GM13977 (cell line): ENCODE measurements at places on chromosomes 5 and 9.

DNA sequence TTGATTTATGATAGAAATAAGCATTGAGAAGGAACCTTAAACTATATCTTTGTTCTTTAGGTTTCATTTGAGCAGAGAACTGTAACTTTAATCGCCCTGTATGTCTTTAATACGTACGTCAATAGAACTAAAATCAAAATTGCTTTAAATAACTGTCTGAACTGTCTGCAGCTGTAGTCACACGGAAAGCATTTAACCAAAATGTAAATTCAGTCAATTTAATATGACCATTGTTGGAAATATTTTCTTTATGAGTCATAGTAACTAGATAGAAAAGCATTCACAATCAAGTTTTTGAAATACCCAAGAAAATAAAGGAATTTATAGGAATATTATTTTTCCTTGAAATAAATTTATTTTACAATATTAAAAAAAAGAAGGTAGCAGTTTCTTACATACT, 157.1 kb upstream of the CDH6 start:
- DNase-seq = no peak

- no peak for DNase-seq
Measured at GRCh38 chr9:68969538-68969937, 44.4 kb downstream of the PRKACG start.

GRCh38 chr9:99140685-99141314, 35.9 kb downstream of the TGFBR1 start:
- peak; percentile 37 for DNase-seq

- no peak for DNase-seq
Measured at GRCh38 chr5:81397176-81397575, 3.2 kb upstream of the ACOT12 start.

DNA sequence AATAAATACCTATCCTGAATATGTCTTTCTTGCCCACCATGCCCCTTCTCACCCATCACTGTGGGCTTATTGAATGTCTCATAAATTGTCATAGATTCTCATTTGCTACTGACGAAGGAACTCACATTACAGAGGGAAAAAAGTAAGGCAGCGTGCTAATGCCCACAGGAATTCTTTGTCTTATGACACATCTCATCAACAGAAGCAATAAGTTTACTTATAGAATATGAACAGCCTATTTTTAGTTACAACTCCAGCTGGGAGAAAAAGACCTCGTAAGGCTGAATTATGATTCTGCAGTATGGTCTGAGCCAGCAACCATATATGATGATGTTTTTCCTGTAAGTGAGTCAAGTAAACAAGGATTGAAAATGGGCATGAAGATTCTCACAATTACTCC, 22.4 kb upstream of the ATG10 start:
- no peak for DNase-seq

DNA sequence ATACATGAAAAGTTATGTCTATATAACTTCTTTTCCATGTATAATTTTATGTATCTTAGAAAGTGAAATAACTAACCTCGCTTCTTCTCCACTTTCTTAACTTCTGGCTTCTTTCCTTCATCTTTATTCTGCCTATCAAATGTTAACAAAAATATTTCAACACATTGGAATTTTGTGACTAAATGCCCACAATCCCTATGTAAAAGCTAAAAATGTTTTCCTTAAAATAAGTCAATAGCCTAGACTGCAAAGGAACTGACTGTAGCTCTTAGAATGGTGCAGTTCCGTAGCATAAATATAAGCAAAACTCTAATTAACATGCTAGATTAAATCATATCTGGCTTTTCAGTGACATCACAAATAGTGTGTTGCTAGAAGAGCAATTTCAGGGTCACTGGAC, 40.9 kb downstream of the PSIP1 start:
- no peak for DNase-seq

DNA sequence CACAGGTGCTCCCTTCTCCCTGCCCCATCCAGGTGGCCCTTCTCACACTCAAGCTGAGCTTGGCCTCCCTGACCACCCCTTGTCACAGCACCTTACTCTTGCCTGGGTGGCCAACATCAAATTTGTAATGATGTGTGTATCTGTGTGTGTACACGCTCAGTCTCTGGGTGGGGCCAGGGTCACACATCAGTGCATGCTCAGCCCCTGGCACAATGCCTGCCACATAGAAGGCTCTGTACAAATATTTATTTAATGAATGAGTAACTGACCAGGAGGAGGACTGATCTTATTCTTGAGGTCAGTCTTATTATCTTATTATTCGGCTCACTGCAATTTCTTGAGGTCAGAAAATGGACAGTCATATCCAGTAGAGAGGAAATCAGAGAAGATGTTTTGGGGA, 41.3 kb upstream of the HAND1 start:
- DNase-seq = no peak

DNA sequence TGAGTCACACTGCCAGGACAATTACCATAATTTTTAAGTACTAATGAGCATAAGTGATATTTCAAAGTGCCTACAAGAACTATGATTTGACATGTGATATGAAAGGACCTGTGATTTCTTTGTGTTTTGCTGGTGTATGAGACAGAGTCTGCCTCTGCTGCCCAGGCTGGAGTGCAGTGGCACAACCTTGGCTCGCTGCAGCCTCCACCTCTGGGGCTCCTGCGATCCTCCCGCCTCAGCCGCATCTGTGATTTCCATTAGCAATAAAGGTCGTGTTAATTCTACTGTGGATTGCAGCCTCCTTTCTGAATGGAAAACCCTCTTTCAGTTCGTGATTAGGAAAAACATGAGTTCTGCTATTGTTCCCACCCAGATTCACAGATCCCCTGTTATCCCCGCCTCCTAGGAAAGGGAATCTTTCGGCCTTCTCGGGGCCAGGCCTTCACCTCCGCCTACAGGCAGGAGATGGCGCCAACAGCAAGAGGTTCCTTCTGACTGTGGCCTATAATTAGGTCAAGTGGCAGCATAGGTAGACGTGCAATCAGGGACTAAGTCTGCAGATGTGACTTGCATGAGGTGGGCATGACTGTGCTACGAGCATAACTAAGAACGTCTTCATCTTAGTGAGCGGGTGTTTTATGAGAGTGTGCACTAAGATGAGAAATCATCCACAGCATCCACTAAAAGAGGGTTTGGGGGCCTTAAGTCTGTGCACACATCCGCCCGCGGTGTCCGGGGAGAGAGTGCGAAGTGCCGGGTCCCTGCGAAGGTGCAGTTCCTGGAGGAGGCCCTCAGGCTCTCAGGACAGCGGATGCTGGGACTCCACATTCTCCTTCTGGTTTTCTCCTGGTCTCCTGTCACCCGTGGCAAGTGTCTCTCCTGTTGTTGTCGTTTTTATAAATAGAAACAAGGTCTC, 23.1 kb downstream of the TRIM7 start:
- DNase-seq = peak; percentile 77

GRCh38 chr5:126869005-126869451, 92.1 kb downstream of the LMNB1 start:
- peak; percentile 40 for DNase-seq

DNA sequence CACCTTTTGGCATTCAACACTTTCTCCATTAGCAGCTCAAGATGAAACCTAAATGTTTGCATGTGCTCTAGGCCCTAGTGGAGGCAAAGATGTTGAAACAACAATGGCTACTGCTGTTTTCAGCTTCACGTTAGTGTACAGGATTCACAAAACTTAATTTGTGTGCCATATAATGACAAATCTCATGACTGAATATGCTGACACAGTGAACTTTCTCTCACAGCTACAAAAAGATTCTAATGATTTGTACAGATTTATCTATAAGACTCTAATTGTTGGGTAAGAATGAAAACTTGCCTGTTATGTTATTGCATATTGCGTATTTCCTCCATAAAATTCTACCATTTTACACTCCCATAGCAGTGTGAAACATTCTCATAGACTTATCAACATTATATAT, 97.5 kb downstream of the CETN3 start:
- no peak for DNase-seq

DNA sequence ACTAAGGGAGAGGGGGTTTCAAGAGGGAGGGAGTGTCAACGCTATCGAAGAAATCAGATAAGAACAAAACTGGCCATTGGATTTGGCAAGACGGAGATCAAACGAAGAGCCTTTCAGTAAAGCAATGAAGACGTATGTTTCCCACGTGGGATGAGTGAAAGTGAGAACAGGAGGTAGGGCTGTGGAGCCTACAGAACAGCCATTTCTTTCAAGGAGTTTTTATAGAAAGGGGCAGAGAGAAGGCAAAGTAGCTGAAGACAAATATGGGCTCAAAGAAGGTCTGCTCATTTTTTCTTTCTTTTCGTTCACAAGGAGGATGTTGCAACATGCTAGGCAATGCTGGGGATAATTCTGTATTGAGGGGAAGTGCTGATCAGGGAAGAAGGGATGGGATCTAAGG, 98.3 kb downstream of the SUSD1 start:
- DNase-seq = peak; percentile 36

DNA sequence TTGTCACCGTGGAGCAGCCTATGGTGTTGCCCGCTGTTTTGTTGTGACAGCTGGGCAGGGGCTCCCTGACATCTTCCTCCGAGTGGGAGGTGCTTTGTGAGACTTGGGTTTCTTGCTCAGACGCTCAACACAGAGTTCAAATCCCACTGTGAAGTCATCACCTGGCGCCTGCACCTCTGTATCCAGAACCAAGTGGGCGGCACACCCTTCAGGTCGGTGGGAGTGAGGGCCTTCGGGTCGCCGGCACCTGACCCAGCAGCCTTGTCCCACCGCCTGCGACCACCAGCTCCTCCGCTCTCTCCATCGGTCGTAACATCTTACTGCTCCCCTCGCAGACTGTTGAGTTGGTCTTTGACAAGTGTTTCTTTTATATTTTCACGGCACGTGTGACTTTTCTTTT, 37.6 kb upstream of the EXOC3 start:
- no peak for DNase-seq

- DNase-seq = no peak
Measured at GRCh38 chr9:137267933-137268355, 9.6 kb upstream of the TOR4A start.

DNA sequence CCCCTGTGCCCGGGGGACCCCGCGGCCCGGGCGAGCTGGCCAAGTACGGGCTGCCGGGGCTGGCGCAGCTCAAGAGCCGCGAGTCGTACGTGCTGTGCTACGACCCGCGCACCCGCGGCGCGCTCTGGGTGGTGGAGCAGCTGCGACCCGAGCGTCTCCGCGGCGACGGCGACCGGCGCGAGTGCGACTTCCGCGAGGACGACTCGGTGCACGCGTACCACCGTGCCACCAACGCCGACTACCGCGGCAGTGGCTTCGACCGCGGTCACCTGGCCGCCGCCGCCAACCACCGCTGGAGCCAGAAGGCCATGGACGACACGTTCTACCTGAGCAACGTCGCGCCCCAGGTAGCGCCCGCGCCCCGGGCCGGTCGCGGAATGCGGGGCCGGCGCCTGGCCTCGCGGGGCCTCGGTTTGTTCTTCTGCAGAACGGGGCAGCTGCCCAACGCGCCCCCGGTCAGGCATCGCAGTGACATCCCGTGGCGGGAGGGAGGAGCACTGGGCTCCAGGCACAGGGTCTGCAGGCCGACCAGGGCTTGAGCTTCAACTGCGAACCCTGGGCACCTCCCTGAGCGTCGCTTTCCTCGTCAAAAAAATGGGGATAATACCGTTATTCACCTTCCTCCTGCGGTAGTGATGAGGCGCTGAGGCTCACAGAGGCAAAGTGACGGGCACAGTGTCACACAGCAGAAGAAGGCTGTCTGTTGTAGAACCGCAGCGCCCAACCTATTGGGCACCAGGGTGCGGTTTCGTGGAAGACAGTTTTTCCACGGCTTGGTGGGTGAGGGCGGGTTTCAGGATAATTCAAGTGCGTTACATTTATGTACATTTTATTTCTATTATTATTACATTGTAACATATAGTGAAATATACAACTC, 777 bp downstream of the ENDOG start:
- DNase-seq = peak; percentile 72

DNA sequence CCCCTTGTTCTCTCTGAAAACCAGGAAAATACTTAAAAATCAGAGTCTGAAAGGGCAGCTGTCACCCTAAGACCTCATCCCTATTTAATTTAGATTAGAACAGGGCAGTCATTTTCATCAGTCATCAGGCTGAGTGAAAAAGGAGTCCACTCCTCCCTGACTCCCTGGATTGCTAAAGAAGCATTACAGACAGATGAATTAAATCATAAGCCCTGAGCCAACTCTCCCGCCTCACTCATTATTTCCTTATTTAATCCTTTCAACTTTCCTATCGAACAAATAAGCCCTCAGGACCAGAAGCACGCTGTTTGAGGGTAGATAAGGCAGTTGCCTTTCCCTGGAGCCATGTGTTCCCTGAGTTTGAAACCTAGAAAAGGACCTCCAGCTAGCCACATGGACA, 201.9 kb upstream of the ANKRD55 start:
- no peak for DNase-seq

GRCh38 chr5:112403069-112403468, 16.0 kb downstream of the EPB41L4A start:
- no peak for DNase-seq

- DNase-seq = peak; percentile 74
Measured at GRCh38 chr9:131755541-131756198, 15.8 kb upstream of the RAPGEF1 start.

GRCh38 chr5:35004200-35004599, 43.5 kb downstream of the AGXT2 start:
- DNase-seq = no peak

- DNase-seq = no peak
Measured at GRCh38 chr9:9963841-9964240, 649.0 kb downstream of the PTPRD start.

DNA sequence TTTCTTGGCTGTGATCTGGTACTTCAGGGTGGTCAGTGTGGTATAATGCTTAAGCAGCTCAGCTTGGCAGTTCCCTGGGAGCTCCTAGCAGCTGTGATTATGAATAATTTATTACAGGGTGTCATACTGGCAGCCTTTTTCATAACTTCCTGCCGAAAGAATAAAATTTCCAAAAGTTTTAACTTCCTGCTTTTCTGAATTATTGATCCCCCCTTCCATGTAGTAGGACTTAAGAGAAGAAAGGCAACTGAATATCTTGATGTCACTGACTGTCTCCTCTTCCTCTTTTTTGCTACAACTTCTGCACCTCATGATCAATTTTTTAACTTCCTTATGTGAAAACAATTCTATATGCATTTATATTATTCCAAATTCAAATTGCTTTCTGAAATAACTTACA, 74.3 kb upstream of the SPEF2 start:
- no peak for DNase-seq

- DNase-seq = no peak
Measured at GRCh38 chr9:80157561-80157983, 585.8 kb downstream of the TLE4 start.

GRCh38 chr9:35569206-35569605, 35.9 kb upstream of the TESK1 start:
- no peak for DNase-seq

GRCh38 chr5:139642213-139642612, 5.9 kb upstream of the CXXC5 start:
- no peak for DNase-seq

DNA sequence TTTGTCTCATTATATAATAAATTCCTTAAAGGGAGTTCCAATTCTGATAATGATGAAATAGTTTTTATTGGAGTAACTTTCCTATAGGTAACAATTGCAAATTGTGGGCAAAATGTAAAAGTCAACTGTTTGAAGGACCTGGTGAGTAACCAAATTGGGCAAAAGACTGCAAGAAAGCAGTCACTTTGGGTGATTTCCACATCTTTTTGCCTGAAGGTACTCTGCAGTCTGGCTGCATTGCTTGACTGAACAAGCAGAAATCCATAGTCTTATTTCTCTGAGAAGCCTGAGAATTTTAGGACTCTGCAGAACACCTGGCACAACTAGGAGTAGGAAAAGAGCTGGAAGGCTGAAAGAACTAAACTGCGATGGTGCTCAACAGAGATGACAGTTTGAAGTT, 114.9 kb downstream of the HOMER1 start:
- DNase-seq = no peak

GRCh38 chr5:180068519-180069090, 3.0 kb downstream of the RNF130 start:
- no peak for DNase-seq
